T-helper 17 cell (primary cell): ENCODE measurements at places on chromosomes 5 and 9.

- DNase-seq: no peak
Measured at GRCh38 chr9:129330711-129331492, 152.8 kb upstream of the IER5L start.

- DNase-seq: no peak
Measured at GRCh38 chr5:64612344-64612961, 77.8 kb upstream of the SHISAL2B start.

DNA sequence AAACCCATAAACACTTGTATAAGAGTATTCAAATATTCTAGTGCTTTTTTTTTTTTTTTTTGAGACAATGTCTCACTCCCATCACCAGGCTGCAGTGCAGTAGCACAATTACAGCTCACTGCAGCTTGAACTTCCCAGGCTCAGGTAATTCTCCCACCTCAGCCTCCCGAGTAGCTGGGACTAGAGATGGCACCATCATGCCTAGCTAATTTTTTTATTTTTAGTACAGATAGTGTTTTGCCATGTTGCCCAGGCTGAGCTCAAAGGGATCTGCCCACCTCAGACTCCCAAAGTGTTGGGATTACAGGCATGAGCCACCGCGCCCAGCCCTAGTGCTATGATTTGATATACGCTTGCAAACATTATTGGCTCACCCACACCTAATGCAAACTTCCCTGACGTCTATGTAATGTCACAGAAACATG is 11.8 kb downstream of the IL6ST start:
- no peak for DNase-seq

GRCh38 chr9:68437785-68438184 is 81.4 kb downstream of the PGM5 start:
- DNase-seq: no peak

- no peak for DNase-seq
Measured at GRCh38 chr5:118461436-118461835, 526.9 kb downstream of the DTWD2 start.

DNA sequence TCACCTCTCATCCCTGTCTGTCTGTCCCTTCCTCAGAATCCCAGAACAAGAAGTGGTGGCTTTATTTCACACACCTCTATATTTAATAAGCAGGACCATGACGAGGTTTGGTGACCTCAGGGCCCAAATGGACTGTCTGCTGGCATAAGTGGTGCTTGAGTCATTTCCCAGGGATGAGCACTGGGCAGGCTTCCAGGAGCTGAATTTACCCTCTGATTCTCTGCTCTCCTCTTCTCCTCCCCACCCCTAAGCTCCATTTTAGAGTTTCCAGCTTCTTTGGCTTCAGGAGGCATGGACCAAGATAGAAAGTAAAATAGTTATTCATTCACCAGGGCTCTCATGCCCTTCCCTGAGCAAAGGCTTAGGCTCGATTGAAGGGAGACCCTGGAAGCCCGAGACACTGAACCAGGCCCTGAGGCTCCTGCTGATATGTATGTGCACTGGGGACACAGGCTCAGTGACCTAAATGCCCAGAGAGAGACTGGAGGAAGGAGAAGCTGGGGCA is 69.1 kb downstream of the PPARGC1B start:
- no peak for DNase-seq

DNA sequence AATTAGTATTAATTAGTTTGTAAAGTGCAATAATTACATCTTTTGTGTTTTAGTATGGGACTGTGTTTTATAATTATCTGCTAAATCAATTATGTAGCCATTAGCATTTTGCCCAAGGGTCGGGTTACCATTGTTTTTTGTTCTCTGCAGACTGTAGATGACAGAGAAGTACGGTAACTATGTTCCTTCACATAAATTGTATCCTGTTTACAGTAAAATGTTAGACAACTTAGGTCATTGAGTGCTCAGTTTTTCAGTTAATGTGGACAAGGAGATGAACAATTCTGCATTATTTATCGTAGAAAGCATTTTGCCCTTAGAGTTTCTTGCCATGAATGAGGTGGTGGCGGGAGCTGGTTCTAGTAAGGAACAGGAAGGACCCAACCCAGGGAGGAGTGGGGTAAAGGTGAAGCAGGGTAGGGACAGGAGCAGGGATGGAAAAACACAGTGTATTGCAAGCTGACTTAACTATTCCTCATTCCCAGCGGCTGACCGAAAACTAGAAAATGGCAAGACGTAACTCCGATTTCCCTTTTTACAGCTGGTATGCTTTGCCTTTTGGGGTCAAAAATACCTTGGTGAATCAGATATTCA is 243.7 kb upstream of the SLC24A2 start:
- no peak for DNase-seq

- no peak for DNase-seq
Measured at GRCh38 chr5:60209146-60209840, 315.8 kb upstream of the PDE4D start.

GRCh38 chr9:98605116-98605515 is 103.6 kb downstream of the GABBR2 start:
- no peak for DNase-seq

GRCh38 chr9:120306561-120306960 is 273.4 kb downstream of the CDK5RAP2 start:
- DNase-seq: no peak

GRCh38 chr9:86282979-86283535 is 719 bp upstream of the ISCA1 start:
- DNase-seq: no peak

- no peak for DNase-seq
Measured at GRCh38 chr9:116767219-116767618, 80.1 kb downstream of the TRIM32 start.

GRCh38 chr5:131148835-131149234 is 16.2 kb downstream of the HINT1 start:
- DNase-seq: no peak

- no peak for DNase-seq
Measured at GRCh38 chr9:20512636-20513035, 109.7 kb downstream of the MLLT3 start.

- no peak for DNase-seq
Measured at GRCh38 chr5:58236498-58236897, 223.4 kb downstream of the PLK2 start.

GRCh38 chr9:69822116-69822750 is 1.6 kb downstream of the CFAP95 start:
- no peak for DNase-seq

DNA sequence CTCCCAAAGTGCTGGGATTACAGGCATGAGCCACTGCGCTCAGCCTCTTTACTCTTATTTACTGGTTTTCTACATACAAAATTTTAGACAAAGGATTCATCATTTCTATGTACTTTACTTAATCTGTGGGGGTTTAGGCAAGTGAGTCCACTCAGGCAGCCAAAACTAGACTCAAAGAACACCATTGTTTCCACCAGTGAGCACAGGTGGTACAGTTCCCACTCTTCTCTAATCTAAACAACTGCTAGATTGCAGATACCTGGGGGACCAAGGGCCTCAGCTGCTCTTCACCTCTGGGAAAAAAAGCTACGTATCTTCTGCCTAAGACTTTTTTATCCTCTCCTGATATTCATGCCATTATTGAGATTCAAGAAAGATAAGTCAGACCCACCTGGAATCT is 260.1 kb downstream of the EBF1 start:
- DNase-seq: no peak

- no peak for DNase-seq
Measured at GRCh38 chr5:143882520-143882919, 70.6 kb downstream of the HMHB1 start.

GRCh38 chr5:5978501-5979376 is 399.6 kb downstream of the MED10 start:
- no peak for DNase-seq

- DNase-seq: no peak
Measured at GRCh38 chr5:117463881-117464570, 889.4 kb upstream of the SEMA6A start.
